AG09319 (cell line): ENCODE measurements at places on chromosomes 12 and 14.
A peak's percentile ranks its signal among the peaks of the same experiment; 100 is the strongest.

DNA sequence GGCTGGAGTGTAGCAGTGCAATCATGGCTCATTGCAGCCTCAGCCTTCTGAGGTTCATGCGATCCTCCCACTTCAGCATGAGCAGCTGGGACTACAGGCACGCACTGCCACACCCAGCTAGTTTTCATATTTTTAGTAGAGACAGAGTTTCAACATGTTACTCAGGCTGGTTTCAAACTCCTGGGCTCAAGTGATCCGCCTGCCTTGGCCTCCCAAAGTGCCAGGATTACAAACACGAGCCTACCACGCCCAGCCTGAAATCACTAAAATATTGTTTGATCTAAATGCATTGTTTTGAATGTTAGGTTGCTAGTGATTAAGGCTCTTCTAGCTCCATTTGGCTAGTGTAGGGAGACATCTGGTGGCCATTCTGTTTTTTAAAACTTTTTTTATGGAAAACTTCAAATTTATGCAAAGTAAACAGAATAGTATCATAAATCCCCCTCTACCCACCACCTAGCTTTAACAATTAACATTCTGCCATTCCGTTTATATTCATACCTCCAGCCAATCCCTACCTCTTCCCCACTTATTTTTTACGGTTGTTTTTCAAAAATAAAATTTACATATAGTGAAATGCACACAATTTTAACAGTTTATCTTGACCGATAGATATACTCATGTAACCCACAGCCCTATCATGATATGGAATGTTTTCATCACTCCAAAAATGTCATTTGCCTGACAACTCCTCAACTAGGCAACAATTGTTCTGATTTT is 37.8 kb downstream of the MYO1H start:
- DNase-seq, result peak; percentile 58

GRCh38 chr12:102865821-102866615 is 51.0 kb downstream of the PAH start:
- no peak for DNase-seq

DNA sequence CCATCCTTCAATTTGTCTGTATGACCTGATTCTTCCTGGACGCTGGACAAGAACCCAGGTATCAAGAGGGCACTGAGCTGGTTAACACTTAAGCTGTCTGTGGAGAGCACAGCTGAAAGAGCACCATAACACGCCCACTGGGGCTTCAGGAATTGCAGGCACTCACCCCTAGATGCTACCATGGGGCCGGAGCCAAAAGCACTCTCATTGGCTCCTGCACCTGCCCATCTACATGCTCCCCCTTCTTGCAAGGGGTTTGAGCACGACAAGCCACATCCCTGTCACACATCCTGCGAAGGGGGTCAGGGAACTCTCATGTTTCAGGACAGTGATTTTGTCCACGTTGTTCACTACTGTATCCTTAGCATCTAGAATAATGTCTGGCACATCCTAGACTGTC is 35.1 kb upstream of the TBC1D15 start:
- no peak for DNase-seq

GRCh38 chr12:12506496-12506890 is 56.2 kb downstream of the DUSP16 start:
- peak; percentile 20 for DNase-seq

- DNase-seq, result no peak
These were observed 100.7 kb downstream of the ELK3 start for GRCh38 chr12:96294831-96295230.

DNA sequence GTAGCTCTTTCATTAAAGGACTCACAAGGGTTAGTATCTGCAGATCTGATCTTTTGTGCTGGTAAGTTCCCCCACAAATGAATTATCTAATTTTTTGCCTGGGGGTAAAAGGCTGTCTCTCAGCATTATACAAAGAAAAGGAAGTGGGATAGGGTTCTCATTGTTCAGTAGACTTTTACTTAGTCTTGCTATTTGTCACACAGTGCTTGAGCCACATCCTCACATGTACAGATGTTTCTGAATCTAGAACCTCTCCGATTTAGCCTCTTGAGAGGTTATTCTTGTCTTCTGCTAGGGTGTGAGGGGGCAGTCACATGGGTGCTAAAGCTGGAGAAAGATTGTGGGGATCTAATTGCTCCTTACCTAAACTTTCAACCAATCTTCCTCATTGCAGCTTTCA is 93.0 kb downstream of the SLC41A2 start:
- DNase-seq, result no peak

DNA sequence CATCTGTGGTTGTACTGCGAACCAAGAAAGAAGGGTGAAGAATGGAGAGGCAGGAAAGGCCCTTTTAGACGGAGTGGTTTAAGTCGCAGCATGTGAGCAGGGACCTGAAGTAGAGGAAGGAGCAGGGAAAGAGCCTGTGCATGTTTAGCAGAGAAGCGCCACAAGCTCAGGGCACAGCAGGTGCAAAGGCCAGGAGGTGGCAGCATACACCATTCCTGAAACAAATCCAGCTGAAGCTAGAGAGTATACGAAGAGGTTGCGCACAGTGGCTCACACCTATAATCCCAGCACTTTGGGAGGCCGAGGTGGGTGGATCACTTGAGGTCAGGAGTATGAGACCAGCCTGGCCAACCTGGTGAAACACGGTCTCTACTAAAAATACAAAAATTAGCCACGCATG is 49.9 kb downstream of the HELB start:
- no peak for DNase-seq

- DNase-seq, result no peak
These were observed 133.2 kb downstream of the PRKCH start for GRCh38 chr14:61454545-61454944.

GRCh38 chr12:82857911-82858533 is 171.3 kb downstream of the TMTC2 start:
- no peak for DNase-seq

GRCh38 chr12:109864916-109865315 is 15.4 kb downstream of the GLTP start:
- no peak for DNase-seq

DNA sequence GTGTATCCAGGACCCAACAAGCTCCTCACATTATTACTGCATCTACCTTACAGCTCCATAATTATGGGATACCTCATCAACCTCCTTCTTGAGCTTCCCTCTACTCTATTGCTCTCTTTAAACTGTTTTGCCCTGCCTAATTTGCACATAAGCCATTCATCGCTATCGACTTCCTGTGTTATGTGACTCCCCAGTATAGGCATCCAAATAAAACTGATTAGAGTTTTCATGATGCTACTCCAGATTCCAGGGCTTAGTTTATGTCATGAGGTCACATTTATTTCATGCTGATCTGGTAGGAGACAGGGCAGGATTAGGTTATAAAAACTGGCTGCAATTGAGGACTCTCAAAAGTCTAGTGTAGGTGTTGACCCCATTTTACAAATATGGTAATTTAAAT is 569.9 kb upstream of the MGAT4C start:
- DNase-seq, result no peak

GRCh38 chr14:60349663-60350365 is 100.8 kb downstream of the PPM1A start:
- DNase-seq, result peak; percentile 29

DNA sequence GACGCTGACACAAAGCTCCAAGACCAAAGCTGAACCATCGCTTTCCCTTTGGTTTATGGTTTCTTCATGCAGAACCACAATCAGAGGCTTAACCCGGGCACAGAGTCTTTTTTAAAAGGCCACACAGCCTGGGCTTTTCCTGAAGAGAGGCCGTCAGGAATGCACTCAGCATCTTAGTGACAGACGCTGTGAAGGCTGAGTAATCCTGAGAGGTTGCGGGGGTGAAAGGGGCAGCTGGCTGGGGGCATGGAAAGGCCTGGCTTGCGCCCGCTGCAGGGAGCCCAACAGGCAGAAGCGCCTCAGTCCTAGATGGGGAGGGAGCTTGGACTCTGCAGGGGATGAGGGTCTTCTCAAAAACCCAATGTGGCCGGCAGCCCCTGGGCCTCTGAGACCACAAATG is 13.6 kb downstream of the CTDSP2 start:
- DNase-seq, result no peak

GRCh38 chr14:64707661-64708060 is 3.4 kb downstream of the PLEKHG3 start:
- no peak for DNase-seq

DNA sequence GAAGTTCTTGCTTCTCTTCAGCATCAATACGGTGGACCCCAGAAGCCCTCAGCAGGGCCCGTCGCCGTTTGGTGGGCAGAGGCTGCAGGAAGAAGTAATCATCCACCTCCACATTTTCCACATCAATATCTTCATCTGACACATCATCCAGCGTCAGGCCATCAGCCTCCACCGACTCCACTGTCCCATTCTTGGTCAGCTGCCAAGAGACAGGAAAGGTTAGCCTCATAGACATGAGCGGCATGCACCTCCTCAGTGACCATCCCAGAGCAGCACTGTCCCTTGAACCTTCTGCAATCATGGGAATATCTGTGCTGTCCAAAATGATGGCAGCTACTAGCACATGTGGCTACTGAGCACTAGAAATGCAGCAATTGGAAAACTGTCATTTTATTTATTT is 15.6 kb downstream of the CSRNP2 start:
- DNase-seq, result no peak

DNA sequence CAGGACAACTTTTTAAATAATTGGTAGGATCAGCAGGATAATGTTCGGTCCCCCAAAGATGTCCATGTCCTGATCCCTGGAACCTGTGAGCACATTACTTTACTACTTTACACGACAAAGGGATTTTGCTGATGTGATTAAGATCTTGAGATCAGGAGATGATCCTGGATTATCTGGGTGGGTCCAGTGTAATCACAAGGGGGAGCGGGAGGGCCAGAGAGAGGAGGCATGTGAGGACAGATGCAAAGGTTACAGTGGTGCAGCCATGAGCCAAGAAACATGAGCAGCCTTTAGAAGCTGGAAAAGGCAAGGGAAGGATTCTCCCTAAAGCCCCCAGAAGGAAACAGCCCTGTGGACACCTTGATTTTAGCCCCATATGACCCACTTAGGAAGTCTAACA is 33.1 kb downstream of the KCNK10 start:
- no peak for DNase-seq

DNA sequence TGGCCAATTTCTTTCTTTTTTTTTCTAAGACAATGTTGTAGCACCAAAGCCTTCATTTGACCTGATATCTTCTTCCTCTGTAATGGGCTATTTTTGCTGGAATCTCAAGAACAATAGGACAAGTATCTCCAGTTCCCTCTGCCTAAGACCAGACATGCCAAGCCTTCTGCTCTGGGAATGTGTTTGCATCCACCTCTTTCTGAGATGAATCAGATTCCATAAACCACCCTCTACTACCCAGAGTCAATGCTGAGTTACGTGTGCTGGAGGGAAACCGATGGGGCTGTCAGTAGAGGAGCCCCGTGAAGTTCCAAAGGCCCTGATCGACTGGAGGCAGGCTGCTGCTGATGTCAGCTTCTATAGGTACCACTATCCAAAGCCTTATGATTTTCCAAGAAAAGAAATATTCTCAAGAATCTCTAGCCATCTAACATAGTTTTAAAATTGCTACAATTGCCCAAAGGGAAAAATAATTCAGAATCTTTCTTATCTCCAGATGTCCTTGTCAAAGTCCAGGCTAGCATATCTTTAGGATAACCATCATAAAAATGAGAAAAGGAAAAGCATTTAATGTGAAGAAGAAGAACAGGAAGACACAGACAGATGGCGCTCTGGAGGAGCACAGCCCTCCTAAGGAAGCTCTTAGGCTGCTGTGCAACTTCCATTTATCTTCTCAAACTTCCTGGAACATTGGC is 101.9 kb downstream of the SLC8A3 start:
- peak; percentile 2 for DNase-seq

DNA sequence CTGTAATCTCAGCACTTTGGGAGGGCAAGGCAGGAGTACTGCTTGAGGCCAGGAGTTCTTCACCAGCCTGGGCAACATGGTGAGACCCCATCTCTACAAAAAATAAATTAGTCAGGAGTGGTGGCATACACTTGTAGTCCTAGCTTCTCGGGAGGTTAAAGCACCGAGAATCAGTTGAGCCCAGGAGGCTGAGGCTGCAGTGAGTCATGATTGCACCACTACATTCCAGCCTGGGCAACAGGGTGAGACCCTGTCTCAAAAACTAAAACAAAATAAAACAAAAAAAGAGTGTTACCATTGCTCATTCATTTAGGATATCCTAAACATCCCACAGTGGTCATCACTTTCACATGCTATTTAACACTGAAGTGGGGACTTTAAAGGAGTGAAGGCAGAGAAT is 7.8 kb downstream of the NEK9 start:
- DNase-seq, result no peak

- no peak for DNase-seq
These were observed 64.0 kb downstream of the NOC4L start for GRCh38 chr12:132208153-132208823.

DNA sequence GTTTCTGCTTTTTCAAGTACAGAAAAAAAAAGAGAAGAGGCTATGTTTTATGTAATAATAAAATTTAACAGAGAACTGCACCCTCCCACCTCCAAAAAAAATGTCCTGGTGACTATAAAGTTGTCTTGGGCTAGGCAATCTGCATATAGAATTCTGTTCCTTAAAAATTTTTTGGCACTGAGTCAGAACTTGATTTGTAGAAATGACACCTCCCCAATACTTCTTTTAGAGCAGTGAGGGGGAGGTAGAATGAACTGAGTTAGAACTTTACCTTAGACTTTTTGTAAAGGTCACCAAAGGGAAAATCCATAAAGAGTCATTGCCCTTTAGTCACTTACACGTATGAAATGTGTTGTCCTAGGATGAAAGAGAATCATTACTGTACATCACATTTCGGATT is 80.0 kb downstream of the BTG1 start:
- DNase-seq, result no peak

- no peak for DNase-seq
These were observed 440.9 kb downstream of the NAV3 start for GRCh38 chr12:78271546-78271945.

DNA sequence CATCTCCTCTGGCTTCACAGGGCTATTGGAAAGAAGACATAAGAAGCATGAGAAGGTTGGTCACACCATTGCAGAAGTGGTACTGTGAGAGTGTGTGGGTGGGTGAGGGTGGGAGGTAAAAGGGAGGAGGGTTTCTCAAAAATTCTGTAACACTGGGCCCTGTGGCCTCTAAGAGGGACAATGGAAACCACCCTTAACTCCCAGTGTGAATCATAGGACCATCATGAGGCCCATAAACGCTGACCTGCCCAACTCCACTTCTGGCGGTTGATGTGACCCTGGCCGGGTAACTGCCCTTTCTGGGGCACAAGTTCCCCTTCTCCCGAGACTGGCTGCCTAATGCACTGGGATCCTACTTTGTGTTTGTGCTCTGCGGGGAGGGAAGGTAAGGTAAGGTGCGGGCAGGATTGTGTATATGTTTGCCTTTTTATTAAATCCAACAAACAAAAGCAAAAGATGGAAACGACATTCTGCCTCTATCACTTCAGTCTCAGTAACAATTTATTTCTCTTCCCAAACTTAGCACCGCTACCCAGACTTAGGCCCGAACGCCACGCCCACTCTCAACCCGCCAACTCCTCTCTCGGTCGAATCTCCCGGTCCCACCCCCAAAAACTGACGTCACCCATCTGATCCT is 551 bp downstream of the METTL1 start:
- peak; percentile 61 for DNase-seq

- DNase-seq, result no peak
These were observed 26.2 kb upstream of the MAP1LC3B2 start for GRCh38 chr12:116532986-116533342.

GRCh38 chr12:12007713-12008231 is 63.0 kb upstream of the BCL2L14 start:
- DNase-seq, result no peak

- no peak for DNase-seq
These were observed 54.2 kb downstream of the C12orf42 start for GRCh38 chr12:103441437-103442181.

- no peak for DNase-seq
These were observed 67.8 kb downstream of the HRK start for GRCh38 chr12:116813271-116814041.

GRCh38 chr14:88631091-88631490 is 68.3 kb downstream of the ZC3H14 start:
- DNase-seq, result no peak

- no peak for DNase-seq
These were observed 20.1 kb downstream of the APOBEC1 start for GRCh38 chr12:7645395-7646177.
